AG20443 (cell line): ENCODE measurements at places on chromosomes 2 and 18.

GRCh38 chr2:188285774-188286173 lies 5.9 kb upstream of the GULP1 start:
- no peak for DNase-seq

DNA sequence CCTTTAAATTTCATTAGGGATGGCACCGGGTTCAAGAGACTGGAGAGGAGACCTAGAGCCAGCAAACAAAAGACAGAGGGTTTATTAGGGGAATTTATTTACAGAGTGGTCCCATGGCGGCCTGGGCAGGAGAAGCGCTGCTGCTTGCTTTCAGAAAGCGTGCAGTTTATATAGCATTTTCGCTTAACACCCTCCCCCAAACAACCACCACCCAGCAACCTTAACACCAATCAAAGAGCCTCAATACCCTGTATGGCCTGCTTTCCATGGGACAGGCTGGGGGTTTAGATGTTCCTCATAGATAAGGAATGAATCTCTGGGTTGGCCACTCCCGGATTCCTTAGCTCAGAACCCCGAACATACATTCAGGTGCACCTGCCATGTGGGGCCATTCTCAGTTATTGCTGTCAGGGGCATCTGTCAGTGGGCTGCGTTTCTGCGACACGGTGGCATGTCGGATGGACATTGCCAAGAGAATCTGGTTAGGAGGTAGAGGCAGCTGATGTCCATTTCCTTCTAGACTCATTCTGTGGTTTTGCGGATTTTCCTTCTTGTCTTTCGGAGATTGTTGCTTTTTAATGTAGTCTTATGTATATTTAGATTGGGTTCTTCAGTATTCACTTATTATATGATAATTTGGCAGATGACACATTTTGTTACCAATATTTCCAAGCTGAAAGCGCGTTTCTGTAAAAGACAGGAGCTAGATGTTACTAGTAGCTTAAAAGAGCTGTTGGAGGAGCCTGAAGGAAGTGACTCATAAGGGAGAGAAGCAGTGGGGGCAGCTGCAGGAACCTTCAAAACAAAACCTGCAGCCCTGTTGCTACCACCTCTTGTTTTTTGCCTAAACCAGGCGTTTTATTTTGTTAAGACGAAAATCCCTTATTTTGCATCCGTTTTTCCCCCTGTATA lies 7.2 kb downstream of the AGAP1 start:
- DNase-seq: peak; percentile 65

- no peak for DNase-seq
These were observed 63.7 kb upstream of the POU3F3 start for GRCh38 chr2:104790100-104790811.

DNA sequence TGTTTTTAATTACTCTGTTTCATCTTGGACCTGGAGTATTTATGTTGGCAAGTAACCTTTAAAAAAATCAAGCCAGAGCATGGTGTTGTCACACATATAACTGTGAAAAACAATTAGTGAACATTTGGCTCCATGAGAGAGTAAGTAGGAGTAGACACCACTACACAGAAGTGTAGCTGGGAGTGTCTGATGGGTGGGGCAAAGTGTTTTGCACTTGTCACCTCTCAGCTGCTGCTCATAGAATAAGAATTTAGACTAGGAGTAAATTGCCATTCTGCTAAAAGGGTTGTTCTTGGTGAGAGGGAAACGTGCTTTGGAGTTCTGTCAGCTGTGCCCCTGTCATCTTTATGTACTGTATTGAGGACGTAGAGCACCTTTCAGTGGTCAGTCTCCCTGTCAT lies 114.5 kb downstream of the TTC27 start:
- DNase-seq: no peak

DNA sequence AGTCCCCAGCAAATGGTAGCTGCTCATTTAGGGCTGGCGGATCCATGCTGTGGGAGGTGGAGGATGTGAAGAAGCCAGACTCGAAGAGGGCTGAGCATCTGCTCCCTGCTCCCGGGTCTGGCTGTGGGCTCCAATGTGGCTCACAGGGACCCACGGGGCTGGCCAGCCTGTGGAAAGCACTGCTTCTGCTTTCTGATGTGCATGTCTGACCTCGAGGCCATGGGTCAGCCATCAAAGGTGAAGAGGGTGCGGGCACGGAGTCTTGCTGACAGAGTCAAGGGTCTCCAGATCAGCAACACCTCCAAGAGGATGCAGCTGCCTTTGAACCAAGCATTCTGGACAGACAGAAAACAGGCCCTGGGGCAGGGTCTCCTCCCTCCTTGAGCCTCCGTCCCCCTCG lies 178.2 kb downstream of the INHBB start:
- no peak for DNase-seq

GRCh38 chr18:10689236-10690034 lies 163.6 kb downstream of the NAPG start:
- no peak for DNase-seq

DNA sequence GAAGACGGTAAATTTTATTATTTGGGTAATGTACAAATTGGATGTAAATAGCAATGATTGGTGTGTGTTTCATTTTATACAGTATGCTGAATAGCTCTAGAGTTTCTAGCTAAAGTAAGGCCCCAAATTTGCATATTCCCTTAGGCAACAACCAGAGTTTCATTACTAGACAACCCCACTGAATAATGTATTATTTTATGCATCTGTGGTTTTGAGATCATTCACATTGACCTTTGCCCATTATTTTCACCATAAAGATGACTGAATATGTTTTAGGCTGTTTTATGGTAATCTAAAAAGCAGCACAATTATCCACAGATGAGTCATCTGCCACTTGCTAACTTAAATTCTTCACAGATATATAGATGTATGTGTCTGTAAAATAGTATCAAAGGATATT lies 44.5 kb upstream of the C2orf74 start:
- no peak for DNase-seq

GRCh38 chr2:8277921-8278571 lies 403.8 kb upstream of the ID2 start:
- no peak for DNase-seq

- no peak for DNase-seq
These were observed 17.5 kb downstream of the ACAA2 start for GRCh38 chr18:49795612-49796552.

GRCh38 chr2:101124643-101125366 lies 26.4 kb downstream of the TBC1D8 start:
- peak; percentile 92 for DNase-seq

DNA sequence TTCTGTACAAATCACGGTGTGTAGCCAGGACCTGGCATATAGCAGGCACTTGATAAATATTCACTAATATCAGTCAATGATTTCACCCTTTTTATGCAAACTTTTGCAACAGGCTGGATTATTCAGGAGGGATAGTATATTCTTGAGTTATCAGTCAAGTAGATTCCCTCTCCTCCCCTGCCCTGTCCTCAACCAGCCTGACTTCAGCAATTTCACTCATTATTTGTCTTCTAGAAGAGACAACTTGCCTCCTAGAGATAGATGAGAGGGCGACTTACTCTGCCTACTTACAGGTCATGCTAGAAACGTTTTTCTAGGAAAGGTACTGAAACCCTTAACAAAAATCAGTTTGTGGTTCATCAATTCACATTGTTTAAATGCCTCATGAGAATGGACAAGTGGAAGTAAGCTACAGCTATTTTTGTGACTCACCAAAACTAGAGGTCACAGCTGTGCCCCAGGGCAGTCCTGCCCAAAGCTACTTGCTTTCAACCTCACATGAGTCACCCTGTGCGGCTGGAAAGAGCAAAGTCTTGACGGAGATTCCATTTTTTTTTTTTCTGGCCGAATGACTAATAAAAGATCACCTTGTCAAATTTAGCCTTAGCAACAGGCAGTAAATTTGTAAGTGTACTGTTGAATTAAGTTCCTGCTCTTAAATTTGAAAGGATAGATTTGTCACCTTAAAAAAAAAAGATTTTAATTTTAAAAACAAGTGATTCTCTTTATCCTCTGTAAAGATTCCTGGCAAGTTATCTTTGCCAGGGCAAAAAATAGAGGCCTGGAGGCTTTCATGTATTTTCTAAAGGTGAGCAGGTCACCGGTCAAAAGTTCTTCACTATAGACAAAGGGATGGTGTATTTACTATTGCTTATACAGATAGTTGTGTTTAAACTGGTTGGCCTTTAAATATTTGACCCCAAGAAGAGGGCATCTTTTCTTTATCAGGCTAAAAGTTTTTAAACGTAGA lies 109.0 kb upstream of the SLC35G4 start:
- DNase-seq: peak; percentile 91

DNA sequence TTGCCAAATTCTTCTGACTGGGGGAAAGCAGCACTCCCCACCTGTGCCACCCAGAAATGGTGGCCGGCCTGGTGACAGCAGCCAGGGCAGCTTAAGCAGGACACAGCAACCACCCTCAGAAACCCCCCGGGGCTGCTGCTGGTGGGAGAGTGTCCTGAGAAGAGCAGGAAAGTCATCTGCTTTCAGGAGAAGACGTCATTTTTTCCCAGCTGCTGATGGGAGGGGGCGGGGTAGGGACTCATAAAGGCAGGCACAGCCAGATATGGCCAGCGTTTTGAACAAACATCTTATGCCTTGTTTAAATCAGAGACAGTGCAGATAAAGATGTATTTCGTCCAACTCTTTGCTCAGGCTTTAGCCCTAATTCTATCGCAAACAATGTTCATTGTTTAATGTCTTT lies 139.5 kb downstream of the LRRC30 start:
- DNase-seq: no peak

- DNase-seq: peak; percentile 73
These were observed 74.2 kb downstream of the RAB31 start for GRCh38 chr18:9782073-9782857.

DNA sequence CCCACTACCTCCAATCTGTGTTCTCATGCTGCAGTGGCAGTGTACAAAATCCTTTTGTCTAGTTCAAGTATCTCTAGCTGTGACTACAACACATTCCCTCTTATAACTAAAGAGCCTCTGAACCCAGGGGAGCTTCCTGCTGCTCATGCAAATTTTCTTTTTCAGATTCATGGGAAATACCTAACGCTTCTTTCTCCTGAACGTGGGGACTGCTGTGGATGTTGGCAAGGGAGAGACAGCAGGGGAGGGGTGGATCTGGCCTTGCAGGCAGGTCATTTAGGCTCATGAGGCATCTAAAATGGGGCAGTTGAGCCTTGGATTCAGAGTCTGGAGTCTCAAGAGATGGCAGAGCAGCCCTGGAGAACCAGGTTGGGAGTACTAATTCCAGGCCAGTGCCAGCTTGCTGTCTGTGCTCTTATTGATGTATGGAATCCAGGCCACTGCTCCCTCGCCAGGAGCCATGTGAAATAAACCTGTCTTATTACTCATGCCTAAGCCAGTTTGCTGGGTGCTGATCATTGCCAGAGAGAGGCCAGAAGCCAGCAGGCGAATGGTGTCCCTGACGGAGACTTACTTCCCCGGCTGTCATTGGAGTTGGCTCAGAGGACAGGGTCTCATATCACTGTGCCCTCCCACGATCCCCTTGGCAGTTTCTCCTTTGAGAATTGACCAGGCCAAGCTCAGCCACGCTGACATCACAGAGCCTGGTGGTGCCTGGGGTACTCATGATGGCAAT lies 29.2 kb upstream of the TNP1 start:
- DNase-seq: no peak

- no peak for DNase-seq
These were observed 83.2 kb downstream of the TANC1 start for GRCh38 chr2:159051661-159052060.

GRCh38 chr18:77617694-77618093 lies 368.0 kb downstream of the GALR1 start:
- DNase-seq: no peak

- DNase-seq: peak; percentile 5
These were observed 9.4 kb downstream of the DYSF start for GRCh38 chr2:71462641-71463341.

DNA sequence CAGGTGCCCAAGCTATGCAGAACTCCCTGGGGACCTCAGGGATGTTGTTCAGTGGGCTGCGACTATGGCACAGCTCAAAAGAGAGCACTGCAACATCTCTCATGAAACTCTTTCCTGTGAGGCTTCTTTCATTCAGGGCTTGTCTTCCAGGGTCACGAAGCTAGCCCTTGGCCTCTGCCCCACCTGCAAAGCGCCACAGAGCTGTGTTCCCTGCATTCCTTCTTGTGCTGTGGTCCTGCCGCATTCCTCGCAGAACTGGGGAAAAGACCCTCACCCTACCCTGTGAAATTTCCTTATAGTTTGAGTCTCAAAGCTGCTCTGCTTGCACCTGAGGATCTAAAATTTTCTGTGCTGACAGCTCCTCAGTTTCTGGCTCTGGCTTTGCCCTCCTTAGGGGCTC lies 26.3 kb upstream of the ITGB6 start:
- no peak for DNase-seq

DNA sequence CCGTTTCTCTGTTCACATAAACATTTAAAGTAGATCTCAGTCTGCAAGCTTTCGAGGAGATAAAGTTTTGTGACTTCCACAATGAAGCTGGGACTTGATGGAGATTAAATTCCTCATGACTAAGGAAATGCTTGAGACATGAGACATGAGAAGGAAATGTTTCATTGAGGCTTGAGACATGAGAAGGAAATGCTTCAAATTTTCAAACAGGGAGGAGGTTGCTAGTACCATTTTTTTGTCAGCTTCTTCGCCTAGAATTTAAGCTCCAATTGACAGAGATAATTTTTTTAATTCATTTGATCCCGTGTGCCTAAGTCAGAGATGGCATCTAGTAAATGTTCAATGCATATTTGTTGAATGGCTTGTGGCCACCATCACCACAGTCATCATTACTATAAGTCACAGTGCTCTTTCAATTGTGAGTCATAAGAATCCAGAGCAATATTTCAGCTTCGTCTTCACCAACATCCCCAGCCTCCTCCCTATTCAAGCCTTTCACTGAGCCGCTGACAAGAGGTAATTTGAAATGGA lies 543 bp upstream of the MARCHF4 start:
- peak; percentile 39 for DNase-seq

- peak; percentile 35 for DNase-seq
These were observed 56.9 kb downstream of the SLC38A11 start for GRCh38 chr2:164898475-164898874.

DNA sequence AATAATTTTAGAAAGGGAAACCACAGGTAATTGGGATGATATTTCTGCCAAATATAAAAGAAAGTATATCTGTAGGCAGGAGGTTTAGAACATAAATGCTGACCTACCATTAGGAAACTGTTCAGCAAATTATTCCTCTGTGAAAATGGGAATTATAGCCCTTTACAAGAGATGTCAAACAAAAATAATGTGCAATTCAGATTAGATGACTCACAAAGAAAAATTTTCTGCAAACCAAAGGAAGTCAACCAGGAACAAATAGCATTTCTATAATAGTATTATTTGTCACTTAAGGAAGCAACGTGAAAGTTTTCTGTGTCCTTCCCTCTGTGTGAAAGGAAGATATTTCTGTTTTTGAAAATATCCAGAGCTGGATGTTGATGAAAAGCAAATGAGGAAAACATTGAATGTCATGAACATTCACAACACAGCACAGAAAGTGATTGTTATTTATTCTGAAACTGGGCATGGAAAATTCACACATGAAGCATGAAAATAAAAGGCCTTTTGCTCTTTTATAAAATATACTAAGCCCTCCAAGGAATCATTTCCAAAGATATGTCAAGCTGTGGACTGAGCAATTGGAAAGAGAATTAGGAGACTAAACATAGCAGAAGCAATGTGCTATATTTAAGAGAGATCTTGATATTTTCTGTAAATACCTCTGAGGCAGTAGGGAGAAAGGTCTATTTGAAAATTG lies 57.9 kb upstream of the SPHKAP start:
- no peak for DNase-seq

GRCh38 chr2:53033411-53033810 lies 734.2 kb upstream of the CHAC2 start:
- peak; percentile 52 for DNase-seq
